Forelimb muscle (tissue), 1 donor: ENCODE measurements at places on chromosomes 1 and 21. TPM values are rescaled to one million over a fixed set of nuclear protein-coding genes. Genes with fewer than 3 reads are reported as not detected.

The THEMIS2 gene
- polyA plus RNA-seq, result 2.0 TPM

The RGSL1 gene
- polyA plus RNA-seq, result not detected

The CYP4X1 gene
- 3.7 TPM for polyA plus RNA-seq

The RASSF5 gene
- 7.1 TPM for polyA plus RNA-seq

The CHAF1B gene
- polyA plus RNA-seq, result 3.5 TPM
